ENCODE measurements at places on chromosomes 1 and 21.

DNA sequence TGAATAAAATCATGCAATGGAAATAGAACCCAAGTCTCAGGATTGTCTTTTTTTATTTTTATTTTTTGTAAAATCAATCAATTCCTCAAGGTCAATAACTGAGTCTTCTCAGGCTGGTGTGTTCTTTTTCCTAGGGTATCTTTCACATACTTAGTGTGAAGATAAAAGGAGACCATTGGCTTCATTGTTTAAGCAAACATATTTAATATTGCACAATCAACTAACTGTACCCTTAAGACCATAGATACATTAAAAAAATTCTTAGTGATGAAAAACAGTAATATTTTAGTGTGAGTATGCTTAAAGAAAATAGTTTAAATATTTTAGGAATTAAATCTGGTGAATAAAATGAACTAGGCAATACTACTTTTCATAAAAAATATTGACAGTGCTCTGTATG, 31.4 kb downstream of the PDE4B start:
- DNase-seq, result no peak

- DNase-seq, result no peak
These were observed 41.2 kb downstream of the GADD45A start for GRCh38 chr1:67726224-67726623.

GRCh38 chr1:7646981-7647901, 123.9 kb upstream of the VAMP3 start:
- DNase-seq, result peak; percentile 24

- no peak for DNase-seq
These were observed 237.3 kb downstream of the S1PR1 start for GRCh38 chr1:101474039-101474665.

DNA sequence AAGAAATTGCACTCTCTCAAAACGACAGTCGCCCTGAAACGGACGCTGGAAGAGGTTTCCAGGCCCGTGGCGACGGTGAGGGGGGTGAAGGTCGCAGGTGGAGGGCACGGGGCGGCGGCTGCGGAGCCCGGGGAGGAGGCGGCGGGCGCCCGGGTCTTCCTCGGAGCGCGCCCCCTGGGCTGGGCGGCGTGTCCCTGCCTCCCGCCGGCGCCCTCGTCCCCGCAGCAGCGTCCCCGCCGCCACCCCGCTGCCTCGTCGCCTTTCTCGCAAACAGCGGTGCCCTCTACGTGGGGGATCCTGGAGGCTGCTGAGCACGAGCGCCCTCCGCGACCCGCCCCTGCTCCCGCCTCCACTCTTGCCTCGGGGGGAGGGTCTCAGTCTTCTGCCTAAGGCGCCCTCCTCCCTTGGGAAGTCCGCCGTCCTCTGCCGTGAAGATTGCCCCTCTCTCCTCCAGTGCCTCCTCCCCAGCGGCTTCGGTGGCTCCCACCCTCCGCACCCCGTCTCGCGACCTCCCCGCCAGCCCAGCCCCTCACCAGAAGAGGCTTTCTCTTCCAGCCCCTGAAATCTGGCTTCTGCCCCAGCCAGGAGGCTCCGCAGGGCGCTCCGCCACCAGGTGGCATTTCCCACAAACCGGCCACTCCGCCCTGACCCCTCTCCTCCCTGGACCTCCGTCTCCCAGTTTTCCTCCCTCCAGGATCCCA, 227.4 kb downstream of the SDCCAG8 start:
- DNase-seq, result no peak

DNA sequence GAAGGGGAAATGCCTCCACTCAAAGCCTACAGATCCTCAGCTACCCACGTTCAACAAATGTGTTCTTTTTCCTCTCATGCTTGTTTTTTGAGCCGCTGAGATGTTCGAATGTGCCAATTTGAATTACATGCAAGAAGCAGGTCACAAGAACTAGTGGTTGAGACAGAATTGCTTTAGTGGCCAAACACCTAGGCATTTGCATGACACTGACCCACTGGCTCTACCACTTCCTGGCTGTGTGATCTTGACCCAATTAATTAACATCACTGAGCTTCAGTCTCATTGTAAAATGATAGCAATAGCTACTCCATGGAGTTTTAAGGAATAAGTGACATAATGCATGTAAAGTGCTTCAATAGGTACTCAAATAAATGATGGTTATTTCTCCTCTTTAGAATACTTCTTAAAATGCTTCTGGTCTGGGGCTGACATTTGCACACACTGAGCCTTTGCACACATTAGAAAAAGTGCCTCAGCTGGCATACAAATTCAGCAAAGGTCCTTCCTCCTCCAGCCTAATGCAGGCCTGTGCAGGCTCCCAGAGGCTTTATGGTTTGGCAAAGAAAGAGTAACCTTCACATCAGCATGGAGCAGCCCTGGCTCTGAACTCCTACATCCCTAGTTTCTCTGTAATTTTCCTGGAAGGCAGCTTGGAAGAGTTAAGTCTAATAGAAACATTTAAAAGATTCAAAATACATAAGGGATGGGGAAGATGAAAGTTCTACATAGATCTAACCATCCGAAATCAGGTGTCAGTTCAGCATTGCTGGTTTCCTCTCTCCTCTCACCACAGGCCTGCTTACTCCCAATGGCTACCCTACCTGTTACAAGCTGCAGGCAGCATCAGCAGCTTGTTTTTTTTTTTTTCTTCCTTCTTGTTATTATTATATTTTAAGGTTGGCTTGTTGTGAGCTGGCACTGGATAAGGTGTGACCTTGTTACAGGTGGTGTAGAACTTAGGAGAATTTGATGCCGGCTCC, 107.4 kb downstream of the TBX19 start:
- no peak for DNase-seq

Measured in stimulated activated CD8-positive, alpha-beta memory T cell treated with anti-CD3 and anti-CD28 coated beads, Interleukin-12 subunit alpha, Interleukin-12 subunit beta, amount 100 ng/mL, for 4 hours (primary cell).